ENCODE measurements at places on chromosomes 1 and 21.
A peak's percentile ranks its signal among the peaks of the same experiment; 100 is the strongest.

DNA sequence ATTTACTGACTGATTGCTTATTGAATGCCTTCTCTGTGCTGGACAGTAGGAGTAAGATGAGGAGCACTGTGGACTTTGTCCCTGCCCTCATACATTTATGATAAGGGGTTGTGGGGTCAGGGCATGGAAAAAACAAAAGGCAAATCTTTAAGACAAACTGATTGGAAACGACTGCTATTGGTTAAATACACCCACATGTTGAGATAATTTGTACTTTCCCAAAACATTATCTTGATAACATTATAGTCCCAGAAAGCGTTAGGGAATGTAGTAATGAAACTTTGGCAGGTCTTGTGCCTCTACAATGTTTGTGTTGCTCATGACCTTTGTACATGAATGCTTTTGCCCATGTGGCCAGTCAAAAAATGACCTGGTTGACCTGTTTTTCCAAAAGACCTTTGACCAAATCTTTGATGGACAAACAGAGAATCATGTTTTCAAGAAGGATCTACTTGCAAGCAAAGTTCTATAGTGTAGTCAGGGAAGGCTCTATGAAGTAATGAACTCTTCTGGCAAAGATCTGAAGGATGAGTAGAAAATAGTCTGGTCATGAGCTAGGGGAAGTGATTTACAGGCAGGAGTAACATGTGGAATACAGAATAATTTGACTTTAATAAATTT, 50.9 kb downstream of the LEPR start:
- no peak for DNase-seq

DNA sequence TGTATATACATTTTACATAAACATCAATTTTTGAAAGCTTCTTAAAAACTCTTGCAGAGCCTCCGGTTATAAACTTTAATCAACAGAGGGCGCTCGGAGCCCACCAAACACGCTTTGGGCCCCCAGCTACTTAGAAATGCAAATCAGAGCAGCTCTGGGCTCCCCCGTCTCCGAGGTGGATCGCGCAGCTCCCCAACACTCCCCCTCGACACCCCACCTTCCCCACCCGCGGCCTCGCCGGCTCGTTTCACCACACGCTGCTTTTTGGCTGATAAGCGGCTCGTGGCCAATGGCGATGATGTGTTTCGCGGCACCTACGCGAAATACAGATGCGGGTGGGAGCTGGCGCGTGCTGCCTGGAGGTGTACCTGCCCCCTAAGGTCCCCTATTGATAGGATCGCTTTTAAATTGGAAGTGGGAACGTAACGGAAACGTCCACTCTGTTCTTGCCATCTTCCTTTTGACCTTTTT, 1.7 kb upstream of the KIF26B start:
- DNase-seq: peak; percentile 39

- DNase-seq: no peak
These were observed 13.0 kb downstream of the IFI6 start for GRCh38 chr1:27658951-27659496.

- DNase-seq: no peak
These were observed 181.2 kb downstream of the DPYD start for GRCh38 chr1:97739596-97740103.

DNA sequence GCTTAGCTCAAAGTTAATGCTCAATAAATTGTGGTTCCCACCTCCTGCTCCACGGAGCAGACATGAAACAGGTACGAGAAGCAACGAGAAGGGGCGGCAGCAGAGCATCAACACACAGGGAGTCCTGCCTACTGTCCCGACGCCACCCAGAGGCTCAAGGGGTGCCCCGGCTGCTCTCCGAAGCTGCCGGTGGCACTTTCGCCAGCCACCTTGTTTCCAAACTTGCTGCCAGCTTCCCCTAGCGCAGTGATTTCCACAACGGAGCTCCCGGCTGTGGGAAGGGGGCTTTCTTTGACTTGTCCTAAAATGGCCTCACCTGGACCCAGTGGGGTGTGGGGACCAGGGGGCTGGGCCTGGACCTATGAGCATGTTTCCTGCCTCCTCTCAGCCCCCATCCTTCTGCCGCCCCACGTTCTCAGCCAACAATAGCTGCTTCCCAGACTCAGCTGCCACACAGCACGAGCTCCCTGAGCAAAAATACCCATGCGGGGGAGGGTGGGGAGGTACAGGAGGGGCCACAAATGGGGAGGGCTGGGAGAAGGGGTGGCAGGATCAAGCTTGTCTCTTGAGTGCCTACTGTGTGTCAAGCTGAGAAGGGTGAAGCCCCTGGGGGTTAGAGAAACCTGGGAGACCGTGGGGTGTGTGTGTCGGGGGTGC, 35.6 kb upstream of the ECE1 start:
- DNase-seq: no peak

DNA sequence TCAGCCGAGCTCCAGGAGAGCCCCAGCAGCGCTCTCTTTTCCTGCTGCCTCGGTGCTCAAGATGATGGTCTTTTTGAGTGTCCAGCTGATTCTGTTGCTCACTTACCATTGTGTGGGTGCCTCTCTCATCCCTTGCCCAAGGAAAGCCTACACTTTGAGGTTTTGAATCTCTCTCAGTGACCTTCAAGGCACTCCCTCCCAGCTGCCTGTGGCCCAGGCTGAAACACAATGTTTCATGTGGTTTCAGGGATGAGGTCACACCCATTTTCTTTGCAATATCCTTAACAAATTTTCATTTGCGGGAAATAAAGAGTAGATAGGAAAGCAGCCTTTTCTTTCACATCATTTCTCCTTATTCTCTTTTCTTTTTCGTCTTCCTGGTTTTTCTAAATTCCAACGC, 12.6 kb upstream of the MRPS14 start:
- DNase-seq: no peak

GRCh38 chr1:212614453-212615200, 6.1 kb downstream of the ATF3 start:
- DNase-seq: no peak

- no peak for DNase-seq
These were observed 59.6 kb upstream of the MACF1 start for GRCh38 chr1:39144924-39145323.

DNA sequence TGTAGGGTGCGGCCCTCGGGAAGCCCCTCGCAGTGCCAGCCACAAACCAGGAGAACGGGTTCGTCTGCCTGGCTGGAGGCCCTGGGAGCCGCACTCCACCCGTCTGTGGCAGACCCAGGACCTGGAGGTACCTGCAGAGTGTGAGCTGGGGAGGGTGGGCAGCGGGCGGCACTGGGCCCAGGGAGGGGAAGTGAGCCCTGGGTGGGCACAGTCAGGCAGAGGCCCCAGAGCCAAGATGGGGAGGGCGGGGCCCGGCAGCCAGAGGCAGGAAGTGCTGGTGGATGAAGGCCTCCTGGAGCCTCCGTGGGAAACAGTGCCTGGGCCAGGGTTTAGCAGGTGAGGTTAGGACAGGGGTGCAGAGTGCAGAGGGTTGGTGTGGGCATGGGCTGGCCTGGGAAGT, 4.0 kb upstream of the PEX10 start:
- DNase-seq: no peak

DNA sequence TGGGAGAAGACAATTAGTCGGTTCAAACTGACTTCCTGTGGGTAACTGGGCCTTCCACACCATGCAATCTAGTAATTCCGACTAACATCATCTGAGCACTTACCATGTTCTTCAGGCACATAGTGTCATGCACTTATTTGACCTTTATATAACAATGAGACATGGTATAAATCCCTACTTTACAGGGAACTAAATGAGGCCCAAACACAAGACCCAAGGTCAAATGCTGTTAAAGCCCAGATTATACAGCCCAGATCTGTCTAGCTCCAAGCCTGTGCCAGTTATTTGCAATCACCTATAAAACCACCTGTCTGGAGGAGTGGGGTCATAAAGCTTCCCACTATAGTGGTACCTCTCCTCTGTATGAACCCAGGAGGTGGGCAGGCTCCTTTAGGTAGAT, 40.8 kb downstream of the JAK1 start:
- DNase-seq: no peak

- no peak for DNase-seq
These were observed 36.5 kb upstream of the DNASE2B start for GRCh38 chr1:84361796-84362195.

GRCh38 chr1:187933562-187934419, 1105.0 kb downstream of the PLA2G4A start:
- DNase-seq: no peak

DNA sequence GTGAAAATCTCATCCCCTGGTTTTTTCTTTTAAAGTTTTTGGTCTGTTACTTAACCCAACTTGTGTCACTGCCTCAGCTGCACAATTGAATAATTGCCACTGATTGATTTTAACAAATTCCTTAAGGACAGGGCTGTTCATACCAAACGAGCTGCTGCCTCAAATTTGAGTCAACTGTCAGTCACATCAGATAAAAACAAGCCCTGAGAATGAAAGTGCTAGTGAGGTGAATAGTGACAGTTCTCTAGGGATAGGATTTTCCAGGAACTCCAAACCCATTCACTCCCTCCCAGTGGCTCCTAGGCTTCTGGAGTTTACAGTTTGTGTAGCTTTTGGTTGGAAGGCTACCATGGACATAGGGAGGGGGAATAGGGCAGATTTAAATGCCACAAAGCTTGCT, 79.4 kb downstream of the SAMSN1 start:
- DNase-seq: no peak

DNA sequence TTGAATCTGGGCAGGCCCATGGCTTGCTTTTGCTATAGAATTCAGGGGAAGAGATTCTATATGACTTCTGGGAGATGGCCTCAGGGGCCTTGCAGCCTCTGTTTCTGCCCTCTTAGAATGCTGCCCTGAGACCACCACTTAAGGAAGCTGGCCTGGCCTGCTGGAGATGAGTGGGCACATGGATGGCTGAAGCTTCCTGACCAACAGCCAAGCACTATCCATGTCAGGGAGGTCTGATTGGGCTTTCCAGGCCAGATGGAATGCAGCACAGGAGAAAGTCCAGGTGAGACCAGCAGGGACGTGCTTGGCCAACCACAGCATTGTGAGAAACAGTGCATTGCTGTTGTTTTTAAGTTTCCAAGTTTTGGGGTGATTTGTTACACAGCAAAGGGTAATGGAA, 308.1 kb downstream of the PTPRU start:
- DNase-seq: no peak

DNA sequence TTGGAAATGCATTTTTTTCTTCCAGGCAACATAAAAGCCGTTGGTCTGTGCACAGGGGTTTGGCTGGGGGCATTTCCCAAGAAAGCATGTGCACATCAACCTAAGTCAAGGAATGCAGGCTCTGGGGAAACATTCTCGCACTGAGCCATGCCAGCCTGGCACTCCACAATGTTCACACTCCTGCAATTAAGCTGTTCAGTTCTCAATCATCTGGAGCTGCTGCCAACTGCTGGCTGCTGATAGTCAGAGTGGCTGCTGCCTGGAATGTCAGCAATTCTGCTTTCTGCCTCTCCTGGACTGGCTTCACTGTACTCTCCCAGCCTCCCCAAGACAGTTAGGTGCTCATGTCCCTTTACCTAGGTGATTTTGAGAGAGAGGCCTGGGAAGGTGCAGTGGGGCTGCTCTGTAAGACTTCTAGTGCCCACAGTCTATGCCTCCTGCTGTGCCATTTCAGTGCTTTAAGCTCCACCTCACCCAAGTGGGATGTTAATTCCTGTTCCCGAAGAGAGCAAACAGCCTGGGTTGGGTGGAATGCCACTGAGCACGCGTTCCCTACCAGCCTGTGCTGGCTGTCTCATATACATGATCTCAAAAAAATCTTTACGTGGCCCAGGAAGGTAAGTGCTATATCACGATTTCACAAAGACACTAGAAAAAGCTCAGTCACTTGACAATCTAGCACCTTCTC, 131.7 kb downstream of the BRINP2 start:
- no peak for DNase-seq

DNA sequence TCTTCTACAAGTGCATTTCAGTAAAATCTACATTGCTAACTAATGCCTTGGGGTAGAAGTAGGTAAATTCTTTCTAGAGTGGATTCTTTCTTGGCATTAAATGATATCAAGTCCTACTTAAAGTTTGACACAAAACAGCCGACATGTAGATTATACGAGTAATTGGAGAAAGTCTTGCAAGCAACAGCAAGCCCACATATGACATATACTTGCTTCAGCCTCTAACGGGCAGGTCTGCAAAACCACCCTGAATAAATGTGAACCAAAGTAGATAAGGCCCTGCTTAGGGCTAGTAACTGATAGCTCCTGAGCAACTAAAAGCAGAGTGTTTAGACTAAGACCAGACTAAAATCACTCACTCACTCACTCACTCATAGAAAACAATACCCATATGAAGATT, 203.2 kb downstream of the LTN1 start:
- DNase-seq: no peak

- no peak for DNase-seq
These were observed 5.5 kb upstream of the PIK3R3 start for GRCh38 chr1:46137916-46138315.

GRCh38 chr1:53913352-53914033, 19.5 kb downstream of the DIO1 start:
- DNase-seq: no peak

DNA sequence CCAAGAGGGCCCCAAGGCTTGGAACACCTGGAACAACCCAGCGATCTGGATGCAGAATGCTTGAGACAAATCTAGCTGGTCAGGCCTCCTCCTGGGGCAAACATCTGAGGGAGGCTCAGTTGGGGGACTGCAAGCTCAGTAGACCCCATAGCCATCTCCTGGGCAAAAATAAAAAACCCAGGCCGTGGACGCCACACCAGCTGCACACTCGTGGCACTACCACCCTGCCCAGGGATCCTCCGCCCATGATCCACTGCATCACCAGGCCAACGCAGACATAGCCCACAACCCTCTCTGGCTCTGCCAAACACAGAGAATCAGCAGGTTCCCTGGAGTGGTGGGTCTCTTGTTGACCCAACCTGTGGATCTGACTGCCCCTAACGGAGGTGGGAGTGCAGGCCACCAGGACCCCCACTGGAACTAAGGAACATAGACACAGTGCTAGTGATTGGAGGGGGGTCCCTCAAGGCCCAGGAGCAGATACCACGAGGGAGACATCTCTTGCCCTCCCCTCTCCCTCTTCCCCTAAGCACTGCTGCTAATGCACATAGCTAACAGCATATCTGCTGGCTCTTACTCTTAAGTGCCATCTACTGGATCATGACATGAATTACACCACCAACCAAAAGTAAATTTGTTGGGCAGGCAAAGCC, 147.2 kb downstream of the CHD1L start:
- peak; percentile 23 for DNase-seq

DNA sequence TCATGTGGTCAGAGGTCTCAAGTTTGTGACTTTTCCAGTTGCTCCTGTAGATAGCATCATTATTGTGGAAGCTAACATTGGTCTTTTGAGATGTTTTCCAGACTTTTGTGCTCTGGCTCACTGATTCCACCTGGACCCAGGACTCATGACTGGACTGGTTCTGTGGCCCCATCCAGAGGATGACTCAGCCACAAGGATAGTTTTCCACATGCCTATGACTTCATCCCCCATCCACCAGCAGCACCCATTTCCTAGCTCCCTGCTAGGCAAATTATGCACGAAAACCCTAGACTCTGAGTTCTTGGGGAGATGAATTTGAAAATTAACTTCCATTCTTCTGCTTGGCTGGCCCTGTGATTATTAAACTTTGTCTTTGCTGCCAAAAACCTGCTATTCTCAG, 949.3 kb downstream of the MRPL39 start:
- DNase-seq: no peak

- DNase-seq: no peak
These were observed 20.6 kb upstream of the NBL1 start for GRCh38 chr1:19623523-19623922.
